ENCODE measurements at places on chromosomes 1 and 21. TPM values are rescaled to one million over a fixed set of nuclear protein-coding genes. Genes with fewer than 3 reads are reported as not detected.
A peak's percentile ranks its signal among the peaks of the same experiment; 100 is the strongest.

VWA5B1 gene
- total RNA-seq = not detected

DNA sequence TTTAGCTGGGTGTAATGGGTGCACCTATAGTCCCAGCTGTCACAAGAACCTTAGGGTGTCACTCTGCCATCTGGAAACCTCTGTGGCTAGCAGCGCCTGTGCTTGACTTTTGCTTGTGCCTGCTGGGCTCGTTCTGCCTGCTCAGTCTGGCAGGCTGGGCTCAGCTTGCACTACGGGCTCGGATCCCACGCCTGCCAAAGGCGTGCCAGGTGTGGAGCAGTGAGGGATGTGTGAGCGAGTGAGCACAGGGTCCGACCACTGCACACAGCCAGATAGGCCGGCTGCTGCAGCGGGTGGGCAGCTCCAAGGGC is 2.8 kb upstream of the LSM10 start:
- ATAC-seq = no peak

S100A8 gene
- total RNA-seq = 75.8 TPM

CHIA gene
- total RNA-seq = not detected

- peak; percentile 79 for ATAC-seq
These were observed at the start of gene SHISA4 for GRCh38 chr1:201888282-201889089. SHISA4 (plus strand) TSS chr1:201888898; CDS start chr1:201888995, 97 bp downstream.

CA6 gene
- total RNA-seq = not detected

DNA sequence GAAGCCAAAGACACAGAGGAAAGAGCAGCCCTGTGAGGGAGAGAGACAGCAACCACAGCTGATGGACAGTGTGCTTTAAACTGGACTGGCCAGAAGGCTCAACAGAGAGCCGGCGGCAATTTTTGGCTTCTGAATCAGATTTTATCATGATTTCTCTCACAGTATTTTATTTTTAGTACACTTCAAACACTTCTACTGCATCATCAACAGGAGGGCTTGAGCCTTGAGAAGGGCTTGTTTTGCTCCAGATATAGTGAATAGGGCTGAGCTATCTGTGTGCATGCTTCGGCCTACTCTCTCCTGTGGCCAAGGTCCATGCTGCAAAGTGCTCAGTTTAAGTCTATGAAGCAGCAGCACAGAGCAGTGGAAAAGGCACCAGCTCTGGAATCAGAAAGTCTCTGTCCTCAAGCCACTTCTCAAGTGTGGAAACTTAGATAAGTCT is 33.3 kb downstream of the ADCY10 start:
- no peak for ATAC-seq

DNA sequence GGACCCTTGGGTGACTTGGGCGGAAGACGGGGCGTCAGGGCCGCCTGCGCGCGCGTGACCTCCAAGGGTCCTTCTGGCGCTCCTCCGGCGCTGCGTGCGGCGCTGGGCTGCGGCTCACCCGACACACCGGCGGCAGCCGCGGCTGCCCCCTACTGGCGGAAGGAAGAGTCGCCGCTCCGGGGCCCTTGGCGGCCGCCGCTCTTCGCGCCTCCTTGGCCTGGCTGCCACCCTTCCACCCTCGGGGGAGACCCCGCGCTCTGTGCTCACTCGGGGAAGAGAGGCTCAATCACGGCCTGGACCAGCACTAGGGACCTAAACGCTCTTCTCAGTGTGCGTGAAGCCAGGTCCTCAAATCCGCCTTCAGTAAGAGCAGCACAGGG is 89.7 kb downstream of the DMRTA2 start:
- ATAC-seq = peak; percentile 75

DNA sequence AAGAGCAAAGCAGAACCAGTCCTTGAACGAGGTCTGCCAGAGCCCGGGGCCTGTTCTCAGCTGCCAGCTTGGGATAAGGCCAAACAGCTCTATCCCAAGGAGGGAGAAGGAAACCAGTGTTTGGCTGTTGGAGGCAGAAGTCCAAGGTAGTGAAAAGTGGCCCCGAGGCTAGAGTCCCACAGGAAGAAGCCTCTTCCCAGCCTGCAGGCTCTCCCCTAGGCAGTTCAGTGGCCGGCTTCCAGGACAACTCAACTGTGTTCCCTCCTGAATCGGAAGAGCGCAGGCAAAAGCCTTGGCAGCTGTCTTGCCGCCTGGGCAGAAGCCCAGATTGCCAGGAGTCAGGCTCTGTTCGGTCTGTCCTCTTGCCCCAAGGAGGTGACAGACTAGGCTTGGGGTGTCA is 19.3 kb downstream of the QSOX1 start:
- peak; percentile 78 for ATAC-seq

Measured in gastroesophageal sphincter (tissue), 4 donors.